ENCODE measurements at places on chromosomes 6 and 20. TPM values are rescaled to one million over a fixed set of nuclear protein-coding genes. Genes with fewer than 3 reads are reported as not detected.

- DNase-seq = no peak
Measured at GRCh38 chr20:10961651-10962288, 288.0 kb upstream of the JAG1 start.

- no peak for DNase-seq
Measured at GRCh38 chr6:5636210-5637030, 370.3 kb downstream of the NRN1 start.

DNA sequence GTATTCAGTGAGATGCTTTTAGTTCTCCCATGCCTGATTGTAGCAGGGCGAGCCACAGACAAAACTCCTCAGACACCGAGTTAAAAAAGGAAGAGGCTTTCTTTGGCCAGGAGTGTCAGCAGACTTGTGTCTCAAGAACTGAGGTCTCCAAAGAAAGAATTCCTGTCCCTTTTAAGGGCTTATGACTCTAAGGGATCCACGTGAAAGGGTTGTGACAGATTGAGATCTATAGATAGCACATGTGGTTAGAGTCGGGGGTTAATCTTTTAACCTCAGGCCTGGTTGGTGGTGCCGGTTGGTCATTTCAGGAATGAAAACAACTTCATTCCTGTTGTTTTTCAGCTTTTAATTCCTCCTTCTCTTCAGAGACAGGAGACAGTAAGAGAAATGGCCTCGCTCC is 168.8 kb upstream of the GRIK2 start:
- DNase-seq = no peak

DNA sequence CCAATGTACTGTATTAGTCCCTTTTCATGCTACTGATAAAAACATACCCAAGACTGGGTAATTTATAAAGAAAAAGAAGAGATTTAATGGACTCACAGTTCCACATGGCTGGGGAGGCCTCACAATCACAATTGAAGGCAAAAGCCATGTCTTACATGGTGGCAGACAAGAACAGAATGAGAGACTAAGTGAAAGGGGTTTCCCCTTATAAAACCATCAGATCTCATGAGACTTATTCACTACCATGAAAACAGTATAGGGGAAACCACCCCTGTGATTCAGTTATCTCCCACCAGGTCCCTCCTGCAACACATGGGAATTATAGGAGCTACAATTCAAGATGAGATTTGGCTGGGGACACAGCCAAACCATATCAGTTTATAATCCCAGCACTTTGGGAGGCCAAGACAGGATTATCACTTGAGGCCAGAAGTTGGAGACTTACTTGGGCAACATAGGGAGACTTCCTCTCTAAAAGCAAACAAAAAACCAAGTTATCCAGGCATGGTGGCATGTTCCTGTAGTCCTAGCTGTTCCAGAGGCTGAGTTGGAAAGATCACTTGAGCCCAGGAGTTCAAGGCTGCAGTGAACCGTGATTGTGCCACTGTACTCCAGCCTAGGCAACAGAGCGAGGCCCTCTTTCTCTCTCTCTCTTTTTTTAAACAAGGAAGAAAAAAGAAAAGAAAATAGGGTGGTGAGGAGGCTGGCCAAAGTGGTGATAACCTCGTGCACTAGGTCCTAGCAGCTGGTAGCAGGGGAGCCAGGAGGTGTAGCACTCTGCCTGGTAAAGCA is 22.9 kb upstream of the DDR1 start:
- DNase-seq = no peak

DNA sequence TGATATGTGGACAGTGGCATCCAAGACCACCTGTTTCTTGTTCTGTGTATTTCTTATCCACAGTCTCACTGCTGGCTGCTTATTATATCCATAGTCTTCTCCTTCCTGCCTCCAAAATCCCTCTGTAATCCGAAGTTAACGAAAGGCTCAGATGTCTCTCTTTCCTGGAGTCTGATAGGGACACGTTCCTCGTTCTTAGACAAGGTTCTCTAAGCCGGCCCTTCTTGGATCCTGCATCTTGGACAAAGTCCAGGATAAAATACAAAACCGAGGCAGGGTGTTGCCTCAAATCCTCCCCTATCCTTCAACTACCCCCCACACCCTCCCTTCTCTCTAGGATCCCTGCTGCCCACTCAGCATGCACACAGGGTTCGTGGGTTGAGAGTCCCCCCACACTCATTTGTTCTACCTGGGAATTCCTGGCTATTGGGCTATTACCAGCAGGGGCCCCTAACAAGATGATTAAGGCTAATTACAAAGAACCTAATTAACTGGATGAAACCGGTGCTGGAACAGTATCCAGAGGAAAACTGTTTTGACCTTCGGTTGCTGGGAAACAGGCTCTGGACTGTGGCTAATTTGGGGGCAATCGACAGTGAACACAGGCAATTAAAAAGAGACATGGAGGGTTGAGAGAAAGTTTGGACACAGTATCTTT is 32.7 kb upstream of the MRPS10 start:
- DNase-seq = no peak

- no peak for DNase-seq
Measured at GRCh38 chr6:131083687-131084086, 20.6 kb upstream of the EPB41L2 start.

DNA sequence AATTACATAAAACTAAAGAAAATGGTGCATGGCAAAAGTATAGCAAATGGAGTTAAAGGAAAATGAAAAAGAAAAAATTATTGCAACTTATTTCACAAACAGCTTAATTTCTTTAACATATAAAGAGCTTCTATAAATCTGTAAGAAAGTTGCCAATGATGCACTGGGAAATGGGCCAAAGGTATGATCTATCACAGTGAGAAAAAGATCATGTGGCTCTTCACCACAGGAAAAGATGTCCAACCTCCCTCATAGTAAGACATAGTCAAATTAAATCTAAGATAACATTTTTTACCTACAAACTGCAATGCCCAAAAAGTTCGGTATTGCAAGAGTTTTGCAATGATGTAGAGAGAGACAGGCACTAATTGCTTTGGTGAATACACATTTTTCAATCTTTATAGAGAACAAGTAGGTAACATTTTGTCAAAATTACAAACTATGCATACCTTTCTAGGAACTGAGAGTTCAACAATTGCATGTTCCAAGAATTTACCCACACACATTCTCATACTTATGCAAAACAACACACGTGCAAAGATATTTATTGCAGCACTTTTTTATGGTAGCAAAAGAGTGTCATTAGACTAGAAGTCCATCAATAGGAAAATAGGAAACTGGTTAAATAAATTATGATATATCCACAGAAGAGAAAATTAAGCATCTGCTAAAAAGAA is 372.6 kb downstream of the QKI start:
- no peak for DNase-seq

DNA sequence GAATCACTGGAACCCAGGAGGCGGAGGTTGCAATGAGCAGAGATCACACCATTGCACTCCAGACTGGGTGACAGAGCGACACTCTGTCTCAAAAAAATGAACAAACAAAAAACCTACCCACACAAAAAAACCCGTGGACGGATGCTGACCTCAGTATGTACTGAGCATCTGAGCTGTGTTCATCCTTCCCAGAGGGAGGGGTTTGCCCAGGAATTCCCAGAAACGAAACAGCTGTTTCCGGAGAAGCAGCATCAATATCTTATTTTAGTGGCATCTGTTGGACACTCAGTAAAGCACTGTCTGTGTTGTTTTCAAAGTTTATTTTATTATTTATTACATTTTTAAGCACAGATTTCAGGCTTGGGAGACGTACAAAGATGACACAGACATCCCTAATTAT is 18.7 kb downstream of the NANP start:
- no peak for DNase-seq

DNA sequence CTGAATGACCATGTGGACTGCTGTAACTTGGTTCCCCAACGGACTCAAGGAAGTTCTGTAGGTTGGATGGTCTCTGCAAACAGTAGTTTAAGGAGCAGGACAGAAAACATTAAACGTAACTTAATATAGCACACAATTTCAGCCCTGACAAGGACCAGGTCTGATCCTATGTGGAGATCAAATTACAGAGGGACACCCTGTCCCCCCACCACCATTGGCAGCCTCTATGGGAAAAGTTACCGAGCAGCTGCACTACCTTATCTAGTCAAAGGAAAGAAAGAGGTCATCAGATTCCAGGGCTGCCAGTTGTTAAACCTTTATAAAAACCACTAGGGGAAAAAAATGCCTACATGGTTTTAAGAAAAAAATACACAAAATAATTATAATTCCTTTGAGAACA is 191.5 kb upstream of the RSPO3 start:
- DNase-seq = no peak

- peak; percentile 78 for DNase-seq
Measured at GRCh38 chr6:170388113-170388512, 81.6 kb downstream of the FAM120B start.

DNA sequence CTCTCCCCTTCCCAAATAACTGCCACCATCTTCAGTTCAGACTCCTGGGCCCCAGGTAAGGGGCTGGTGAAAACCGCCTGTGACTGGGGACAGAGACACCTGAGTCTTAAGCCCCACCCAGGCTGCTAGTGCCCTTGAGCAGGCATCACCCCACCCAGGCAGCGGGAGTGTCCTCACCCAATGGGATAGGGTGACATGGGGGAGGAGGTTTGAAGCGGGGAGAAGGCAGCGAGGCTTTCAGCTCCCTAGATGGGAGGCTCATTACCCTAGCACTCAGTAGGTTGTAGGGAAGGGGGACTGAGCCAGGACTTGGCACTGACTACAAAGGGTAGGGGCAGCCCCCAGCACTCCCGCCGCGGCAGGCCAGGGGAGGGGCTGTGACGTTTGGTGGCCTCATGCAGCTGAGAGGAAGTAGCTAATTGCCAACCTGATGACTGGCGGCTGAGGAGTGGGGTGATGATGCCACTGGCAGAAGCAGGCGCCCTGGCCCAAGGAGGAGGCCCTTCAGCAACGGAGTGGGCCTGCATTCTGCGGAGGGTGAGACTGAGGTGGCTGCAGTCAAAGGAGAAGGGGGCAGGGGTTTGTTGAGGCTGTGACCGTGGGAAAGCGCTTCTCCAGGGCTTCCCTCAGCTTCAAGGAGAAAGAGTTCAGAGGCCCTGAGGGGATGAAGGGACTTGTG is 126.9 kb downstream of the MRPL14 start:
- DNase-seq = no peak

DNA sequence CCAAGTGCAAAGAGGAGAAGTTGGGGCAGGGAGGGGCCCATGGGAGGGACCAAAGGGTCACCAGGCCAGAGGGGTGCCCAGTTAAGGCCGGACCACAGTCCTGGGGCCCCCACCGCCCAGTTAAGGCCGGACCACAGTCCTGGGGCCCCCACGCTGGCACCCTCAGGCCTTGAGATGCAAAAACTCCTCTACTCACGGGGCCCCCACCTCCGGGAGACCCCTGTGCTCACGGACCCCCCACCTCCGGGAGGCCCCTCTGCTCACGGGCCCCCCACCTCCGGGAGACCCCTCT is 16.9 kb downstream of the KCNQ2 start:
- DNase-seq = no peak

- no peak for DNase-seq
Measured at GRCh38 chr6:36334832-36335459, 1.7 kb downstream of the BNIP5 start.

DNA sequence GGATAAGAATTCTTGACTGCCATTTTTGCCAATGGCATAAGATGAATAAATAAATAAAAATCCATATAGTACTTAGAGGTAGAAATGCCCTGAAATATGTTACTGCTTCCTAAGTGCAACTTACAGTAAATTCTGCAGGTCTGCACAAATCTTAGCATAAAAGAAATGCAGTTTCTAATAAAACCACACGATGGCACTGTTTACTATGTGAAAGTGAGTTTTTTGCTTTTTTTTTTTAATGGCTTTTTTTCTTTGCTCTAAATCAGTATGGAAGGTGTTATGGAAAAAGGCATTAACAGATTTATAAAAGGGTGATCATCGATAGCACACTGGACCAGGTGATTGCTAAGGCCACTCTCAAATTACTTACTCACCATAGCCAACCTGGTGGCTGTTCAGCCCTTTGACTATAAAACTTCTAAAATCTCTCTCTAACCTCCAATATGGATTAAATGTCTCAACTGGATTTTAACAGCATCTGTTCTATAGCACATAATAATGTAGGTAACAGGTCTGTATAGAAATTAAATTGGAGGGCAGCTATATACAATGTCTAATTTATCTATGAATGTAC is 45.8 kb downstream of the AHI1 start:
- DNase-seq = no peak

- DNase-seq = no peak
Measured at GRCh38 chr6:13253272-13253671, 75.1 kb downstream of the TBC1D7 start.

GRCh38 chr6:4482461-4482860 is 293.7 kb upstream of the CDYL start:
- DNase-seq = no peak

GRCh38 chr20:38460040-38460623 is 12.5 kb upstream of the RALGAPB start:
- DNase-seq = no peak

GRCh38 chr20:2840967-2841531 is 504 bp downstream of the VPS16 start:
- DNase-seq = no peak

DNA sequence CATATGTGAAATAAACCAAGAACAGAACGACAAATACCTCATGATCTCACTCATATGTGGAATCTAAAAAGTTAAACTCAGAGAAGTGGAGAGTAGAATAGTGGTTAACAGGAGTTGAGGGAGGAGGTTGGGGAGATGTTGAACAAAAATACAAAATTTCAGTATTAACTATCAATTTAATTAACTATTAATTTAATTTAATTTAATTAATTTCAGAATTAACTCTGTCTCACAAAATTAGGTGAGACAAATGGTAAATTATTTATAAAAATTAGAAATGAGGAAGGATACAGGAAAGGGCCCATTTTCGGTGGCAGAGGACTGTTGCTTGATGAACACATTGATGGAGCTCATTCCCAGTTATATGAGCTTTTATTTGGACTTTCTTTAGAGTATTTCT is 166.0 kb upstream of the FAM83B start:
- no peak for DNase-seq

DNA sequence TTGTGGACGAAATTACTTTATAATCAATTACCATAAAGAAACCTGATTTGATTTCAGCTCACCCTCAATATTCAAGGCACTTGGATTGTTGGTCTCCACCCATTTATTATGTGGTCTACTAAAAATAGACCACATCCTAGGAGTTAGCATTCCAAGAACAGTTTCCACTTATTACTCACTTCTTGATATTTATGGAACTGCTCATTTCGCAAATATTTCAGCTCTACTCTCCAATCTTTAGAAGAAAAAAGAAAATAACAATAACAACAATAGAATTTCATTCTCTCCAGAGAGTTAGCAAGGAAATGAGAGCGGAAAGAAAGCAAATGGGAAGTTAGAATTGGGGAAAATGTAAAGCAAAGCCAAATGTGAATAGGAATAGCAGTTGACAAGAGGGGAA is 26.2 kb upstream of the HDAC2 start:
- peak; percentile 69 for DNase-seq

GRCh38 chr6:82277686-82278085 is 30.1 kb upstream of the IBTK start:
- DNase-seq = no peak

- no peak for DNase-seq
Measured at GRCh38 chr6:113315879-113316278, 541.3 kb upstream of the MARCKS start.

GRCh38 chr6:159602431-159603041 is 90.5 kb downstream of the SOD2 start:
- no peak for DNase-seq

The TNNC2 gene
- polyA plus RNA-seq = 0.81 TPM

The UNC5CL gene
- not detected for polyA plus RNA-seq

The HLA-DRB5 gene
- not detected for polyA plus RNA-seq

The GPR63 gene
- 0.38 TPM for polyA plus RNA-seq

The RPS6KA2 gene
- polyA plus RNA-seq = 80.8 TPM

The ANGPT4 gene
- polyA plus RNA-seq = not detected

The PMEPA1 gene
- 3.1 TPM for polyA plus RNA-seq

The CD40 gene
- polyA plus RNA-seq = 11.6 TPM

The TPX2 gene
- polyA plus RNA-seq = 39.2 TPM

The VSTM2L gene
- polyA plus RNA-seq = 1.2 TPM

The HLA-G gene
- not detected for polyA plus RNA-seq
